Activated naive CD8-positive, alpha-beta T cell treated with anti-CD3 and anti-CD28 coated beads, Interleukin-2, amount 10 ng/mL, durations not matched to agents 7 days and 5 days (primary cell): ENCODE measurements at places on chromosomes 7 and 10. TPM values are rescaled to one million over a fixed set of nuclear protein-coding genes. Genes with fewer than 3 reads are reported as not detected.

DNA sequence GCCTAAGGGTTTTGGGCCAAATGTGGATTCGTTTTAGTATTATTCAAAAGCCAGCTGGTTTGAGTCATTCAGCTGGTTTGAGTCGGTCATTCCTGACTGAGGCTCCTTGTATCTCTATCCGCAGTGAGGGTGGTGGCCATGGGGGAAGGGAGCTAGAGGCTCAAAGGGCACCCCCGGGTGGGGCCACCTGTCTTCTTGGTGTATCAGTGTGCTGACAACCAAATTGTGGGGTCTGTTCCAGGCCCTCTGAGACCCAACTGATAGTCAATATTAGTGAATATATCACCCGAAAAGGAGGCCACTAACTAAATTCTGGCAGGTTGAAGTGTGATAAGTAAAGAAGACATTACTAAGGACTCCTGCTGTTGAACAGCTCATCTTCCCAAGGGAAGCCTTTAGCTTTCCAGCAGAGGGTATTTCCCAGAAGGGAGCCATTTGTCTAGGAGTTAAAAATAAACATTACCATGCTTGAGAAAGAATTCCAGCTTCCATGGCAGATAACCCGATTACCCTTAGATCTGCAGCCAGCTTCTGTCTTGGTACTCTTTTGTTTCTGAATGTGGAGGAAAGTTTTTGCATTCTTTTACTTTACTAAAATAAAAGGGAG, 29.9 kb upstream of the DDX50 start:
- no peak for DNase-seq

- no peak for DNase-seq
Measured at GRCh38 chr7:19623676-19624075, 85.2 kb downstream of the POLR1F start.

GRCh38 chr10:88835096-88835909, 16.3 kb downstream of the ANKRD22 start:
- DNase-seq = peak; percentile 84

- no peak for DNase-seq
Measured at GRCh38 chr7:12481722-12482121, 78.1 kb upstream of the VWDE start.

- no peak for DNase-seq
Measured at GRCh38 chr7:69645683-69646082, 47.4 kb downstream of the AUTS2 start.

GRCh38 chr7:157793087-157793353, 456.2 kb downstream of the DNAJB6 start:
- DNase-seq = no peak

DNA sequence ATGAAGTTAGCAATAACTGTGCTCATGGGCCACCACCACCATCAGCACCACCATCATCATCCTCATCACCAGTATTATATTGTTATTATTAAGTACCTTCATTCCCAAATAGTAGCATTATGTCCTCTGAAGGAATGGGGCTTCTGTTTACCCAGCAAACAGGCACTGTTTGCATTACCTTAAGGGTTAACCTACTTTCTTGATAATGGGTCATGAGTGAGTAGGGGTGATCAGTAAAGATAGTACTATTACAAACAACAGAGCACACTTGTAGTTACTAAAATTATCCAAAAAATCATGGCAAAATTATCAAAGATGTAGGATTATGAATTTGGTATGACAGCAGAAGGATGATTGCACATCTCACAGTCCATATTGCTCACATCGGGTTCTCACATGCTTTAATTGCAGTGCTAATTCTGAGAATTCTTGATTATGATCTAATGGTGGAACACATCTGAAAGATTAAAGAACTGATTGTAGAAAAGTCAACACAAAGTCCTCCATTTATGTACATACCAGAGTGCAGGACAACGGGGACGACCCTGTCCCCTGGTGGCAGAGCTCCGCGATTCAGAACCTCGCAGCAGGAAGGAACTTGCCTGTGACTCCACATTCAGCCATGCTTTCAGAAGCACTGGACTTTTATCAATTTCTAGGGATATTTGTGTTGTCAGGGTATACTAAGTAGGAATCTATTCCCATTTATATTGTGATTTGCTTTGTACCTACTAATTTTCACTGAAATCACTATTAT, 31.0 kb downstream of the PDE1C start:
- no peak for DNase-seq

DNA sequence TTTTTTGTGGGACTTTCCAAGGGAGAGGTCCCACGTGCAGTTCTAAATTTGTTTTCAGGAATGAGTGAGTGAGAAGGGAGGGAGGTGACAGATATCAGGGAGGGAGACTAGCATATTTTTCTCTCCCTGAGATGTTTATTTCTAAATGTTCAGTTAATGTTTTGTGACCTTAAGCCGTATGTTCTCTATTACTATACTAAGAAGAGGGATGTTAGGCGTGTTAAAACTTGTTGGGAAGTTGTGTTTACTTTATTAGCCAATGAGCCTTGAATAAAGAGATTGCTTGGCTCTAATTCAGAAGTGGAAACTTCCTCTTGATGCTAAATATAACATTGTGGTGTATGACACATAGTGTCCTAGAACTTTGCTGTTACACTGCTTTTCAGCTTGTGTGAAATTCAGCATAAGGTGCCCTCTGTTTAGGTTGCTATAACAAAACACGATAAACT, 37.3 kb downstream of the DNAH11 start:
- no peak for DNase-seq

GRCh38 chr10:44260286-44260928, 124.5 kb downstream of the CXCL12 start:
- DNase-seq = no peak

GRCh38 chr7:43938892-43939482, 12.8 kb downstream of the UBE2D4 start:
- DNase-seq = no peak

DNA sequence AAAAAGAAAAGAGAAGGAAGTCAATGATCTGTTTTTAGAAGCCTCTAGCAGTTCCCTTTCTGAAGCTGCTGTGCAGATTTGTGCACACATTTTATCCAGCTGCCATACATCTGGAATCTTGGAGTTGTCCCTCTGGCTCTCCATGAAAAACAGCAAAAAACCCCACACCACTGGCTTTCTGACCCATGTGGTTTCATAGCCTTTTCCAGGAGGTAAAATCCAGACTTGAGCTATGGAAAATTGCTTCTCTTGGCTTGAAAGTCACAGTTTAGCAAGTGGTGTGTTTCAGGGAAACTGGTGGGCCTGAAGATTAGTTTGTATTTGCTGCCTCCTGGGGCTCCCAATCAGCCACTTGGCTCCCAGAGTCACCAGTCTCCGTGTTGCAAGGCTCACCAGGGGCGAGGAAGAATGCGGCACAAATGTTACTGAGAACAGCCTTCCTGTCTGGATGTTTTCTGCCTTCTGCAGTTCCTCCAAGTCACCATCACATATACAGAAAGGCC, 50.1 kb upstream of the ADRB1 start:
- DNase-seq = no peak

DNA sequence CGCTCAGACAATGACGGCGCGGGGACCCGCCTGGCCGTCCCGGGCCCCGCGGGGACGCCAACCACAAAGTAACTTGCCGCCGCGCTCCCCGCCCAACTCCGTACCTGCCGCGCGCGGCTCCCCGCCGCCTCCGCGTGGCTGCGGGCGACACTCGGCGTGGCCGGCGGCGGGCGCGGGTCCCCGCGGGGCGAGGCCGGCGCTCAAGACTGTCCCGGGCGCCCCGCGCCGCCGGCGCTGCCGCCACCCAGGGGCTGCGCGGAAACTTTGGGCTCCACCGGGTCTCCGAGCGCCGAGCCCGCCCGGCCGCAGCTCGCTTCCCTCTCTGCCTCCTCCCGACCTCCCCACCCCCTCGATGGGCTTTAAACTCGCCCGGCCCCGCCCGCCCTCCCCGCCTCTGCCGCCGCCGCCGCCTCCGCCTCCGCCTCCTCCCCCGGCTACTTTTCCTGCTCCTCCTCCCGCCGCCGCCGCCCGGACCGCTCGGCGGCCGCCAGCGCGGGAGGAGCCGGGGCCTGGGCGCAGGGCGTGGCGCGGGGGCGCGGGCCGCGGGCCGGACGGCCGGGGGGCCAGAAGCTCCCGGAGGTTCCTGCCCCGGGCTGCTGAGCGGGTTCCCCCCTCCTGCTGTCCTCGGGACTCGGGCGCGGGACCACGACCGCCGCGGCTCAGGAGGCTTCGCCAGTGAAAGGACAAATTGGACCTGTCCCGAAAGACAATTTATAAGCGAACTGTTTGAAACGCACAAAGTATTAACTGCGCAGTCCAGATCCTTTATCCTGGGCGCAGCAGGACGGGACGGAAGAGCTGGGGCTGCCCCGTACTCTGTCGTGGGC, 10.6 kb upstream of the GRB10 start:
- DNase-seq = peak; percentile 53

GRCh38 chr10:109741712-109742111, 181.6 kb downstream of the XPNPEP1 start:
- DNase-seq = no peak

DNA sequence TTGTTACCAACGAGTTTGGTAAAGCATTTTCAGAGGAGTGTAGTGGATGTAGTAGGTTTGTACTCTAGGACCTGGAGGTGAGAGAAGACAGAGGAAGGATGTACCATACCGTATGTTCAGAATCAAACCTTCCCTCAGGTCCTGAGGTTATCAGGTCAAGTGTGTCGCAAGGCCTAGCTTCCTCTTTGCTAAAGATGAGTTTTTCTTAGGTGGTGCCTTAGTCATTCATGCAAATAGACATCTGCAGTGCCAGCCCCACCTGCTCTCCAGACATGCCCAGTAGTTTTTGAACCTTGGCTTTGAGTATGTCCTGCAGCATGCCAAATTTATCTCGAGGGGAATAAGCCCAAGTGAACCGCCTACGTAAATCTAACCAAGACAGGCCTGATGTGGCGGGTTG, 71.3 kb downstream of the HDAC9 start:
- no peak for DNase-seq

The LIPM gene
- not detected for total RNA-seq

The SNX8 gene
- 18.6 TPM for total RNA-seq

The NFE2L3 gene
- total RNA-seq = 10.0 TPM

The MYOZ1 gene
- total RNA-seq = not detected

The TNRC18 gene
- 51.9 TPM for total RNA-seq

The CYP3A7 gene
- total RNA-seq = not detected

The POMZP3 gene
- total RNA-seq = 12.7 TPM
